ENCODE measurements at places on chromosomes 2 and 18.

- no peak for DNase-seq
Observed at GRCh38 chr2:136381722-136382633, 264.0 kb upstream of the CXCR4 start.

- DNase-seq, result no peak
Observed at GRCh38 chr2:108594982-108595464, 60.8 kb downstream of the LIMS1 start.

GRCh38 chr2:108385411-108386071 lies 7.8 kb downstream of the SULT1C4 start:
- no peak for DNase-seq

DNA sequence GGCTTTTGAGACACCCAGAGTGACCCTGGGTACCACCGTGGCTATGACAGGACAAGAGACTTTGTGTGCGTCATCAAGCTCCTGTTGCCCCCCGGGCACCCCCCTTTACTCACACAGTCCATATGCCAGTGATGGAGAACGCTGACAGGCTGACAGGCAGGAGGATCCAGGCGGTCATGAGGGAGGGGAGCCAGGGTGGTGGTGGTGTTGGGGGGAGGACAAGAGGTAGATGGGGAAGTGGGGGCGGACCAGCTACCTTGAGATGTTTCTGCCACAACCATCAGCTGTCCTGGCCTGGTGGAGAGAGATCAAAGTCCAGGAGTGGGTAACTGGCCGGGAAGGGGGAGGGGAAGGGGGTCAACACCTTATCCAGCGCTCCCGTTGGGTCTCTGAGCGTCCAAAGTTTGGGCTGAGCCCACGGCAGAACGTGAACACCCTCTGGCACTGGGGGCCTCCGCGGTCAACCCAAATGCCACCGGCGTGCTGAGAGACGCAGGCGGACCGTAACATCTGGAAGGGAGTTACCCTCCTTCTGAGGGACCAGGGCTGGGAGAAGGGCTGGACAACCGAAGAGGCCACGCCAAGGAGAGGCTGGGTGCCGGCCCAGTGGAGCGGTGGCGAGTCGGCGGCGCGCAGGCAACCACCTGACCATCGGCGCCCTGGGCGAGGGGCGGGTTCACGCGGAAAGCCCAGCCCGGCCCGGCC lies 575 bp downstream of the TMEM150A start:
- DNase-seq, result no peak

DNA sequence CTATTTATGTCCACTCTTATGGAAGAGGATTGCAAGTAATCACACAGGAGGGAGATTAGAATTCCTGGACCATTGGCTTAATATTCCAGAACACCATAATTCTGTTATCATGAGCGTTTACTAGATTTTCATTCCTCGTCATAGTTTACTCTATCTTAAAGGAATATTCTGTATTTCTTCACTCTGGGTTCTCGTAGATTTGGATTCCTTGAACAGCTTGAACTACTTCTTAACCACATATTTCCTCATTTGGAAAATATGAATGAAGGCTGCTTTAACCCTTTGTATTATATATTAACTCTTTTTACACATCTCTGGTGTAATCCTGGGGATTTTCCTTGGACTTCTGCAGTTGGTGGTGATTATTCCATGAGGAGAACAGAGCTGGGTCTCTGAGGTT lies 46.3 kb upstream of the CCBE1 start:
- DNase-seq, result no peak

- no peak for DNase-seq
Observed at GRCh38 chr2:100978582-100979191, 23.4 kb upstream of the RPL31 start.

GRCh38 chr2:227079726-227080125 lies 84.3 kb downstream of the COL4A4 start:
- DNase-seq, result no peak

- no peak for DNase-seq
Observed at GRCh38 chr2:60634438-60634837, 81.0 kb upstream of the BCL11A start.

Data from NCI-H2081 (cell line).